ENCODE measurements at places on chromosomes 6 and 20.

DNA sequence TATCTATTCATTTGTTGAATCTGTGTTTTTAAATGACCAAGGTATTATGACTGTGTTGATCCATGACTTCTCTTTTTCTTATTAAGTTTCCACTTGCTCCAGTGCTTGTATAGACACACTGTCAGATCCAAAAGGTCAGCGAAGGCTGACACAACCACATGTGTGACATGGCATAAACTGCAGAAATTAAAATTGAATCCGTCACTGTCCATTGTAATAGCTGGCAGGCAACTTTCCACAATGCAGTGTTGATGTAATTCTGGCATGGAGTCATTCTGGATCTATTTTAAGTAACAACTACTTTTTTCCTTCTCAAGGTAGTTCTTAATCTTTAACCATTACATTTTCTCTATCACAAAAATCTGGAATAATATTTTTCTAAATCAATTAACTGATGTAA lies 145.3 kb downstream of the AIG1 start:
- DNase-seq = no peak

DNA sequence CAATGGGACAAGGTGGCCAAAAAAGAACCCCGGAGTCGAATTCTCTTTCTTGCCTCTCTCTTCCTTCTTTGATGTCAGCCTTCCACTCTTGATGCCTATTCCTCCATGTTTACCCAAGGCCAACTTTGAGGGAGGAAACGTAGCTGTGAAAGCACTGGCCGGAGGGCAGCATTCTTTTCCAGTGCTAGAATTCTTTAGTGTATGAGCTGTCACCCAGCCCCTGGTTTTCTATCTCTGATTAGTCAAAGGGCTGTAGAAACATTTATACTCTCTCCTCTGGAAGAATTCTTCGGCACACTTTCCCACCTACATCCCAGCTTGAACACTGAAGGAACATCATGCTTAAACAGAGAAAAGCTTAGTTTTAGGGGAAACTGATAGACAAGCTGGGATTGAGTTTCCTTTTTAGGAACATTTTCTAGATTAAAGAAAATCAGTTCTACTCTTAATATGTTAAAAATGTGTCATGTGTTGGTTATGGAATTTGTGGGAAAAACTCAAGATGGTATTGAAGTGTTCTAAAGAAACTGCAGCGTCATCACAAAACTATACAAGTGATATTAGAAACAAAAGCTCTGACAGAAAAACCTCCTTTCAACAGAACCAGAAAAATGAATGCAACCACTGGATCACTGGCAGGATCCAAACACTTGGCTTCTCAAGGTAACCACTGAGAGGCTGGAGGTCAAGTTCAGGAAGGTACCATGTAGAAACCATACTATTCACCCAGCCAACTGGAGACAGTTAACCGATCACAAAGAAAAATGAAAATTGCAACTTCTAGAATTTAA lies 20.7 kb upstream of the UTRN start:
- no peak for DNase-seq

DNA sequence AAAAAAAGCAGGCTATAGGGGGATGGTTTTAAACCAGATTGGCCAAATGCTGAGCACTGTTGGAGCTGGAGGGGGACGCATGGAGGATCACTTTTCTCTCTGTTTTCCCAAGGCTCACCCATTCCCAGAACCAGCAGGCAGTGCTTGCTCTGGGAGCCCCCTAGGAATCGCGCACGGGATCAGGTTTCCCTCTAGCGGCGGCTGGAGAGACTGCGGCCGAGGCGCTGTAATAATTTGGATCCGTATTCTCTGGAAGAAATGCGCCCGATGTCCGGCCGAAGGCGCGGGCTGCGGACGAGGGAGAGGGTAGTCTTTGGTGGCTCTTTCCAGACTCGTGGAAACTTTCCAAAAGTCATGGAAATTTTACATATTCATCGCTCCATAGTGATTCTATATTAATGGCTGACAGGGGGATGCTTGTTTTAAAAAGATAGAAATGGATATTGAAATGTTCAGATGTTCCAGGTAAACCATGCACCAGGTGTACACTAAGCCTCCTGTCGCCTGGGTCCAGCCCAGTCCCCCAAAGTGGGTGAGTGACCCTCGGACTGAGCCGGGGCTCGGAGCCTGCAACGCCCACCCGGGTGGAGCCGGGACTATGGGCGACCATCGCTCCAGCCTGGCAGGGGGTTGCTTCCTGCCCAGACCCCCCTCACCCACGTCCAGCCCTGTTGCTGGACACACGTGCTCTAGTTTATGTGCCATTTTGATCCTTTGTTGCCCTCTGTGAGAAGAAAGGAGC lies 78.7 kb upstream of the PHACTR3 start:
- DNase-seq = no peak

GRCh38 chr6:6649824-6650349 lies 61.4 kb downstream of the LY86 start:
- no peak for DNase-seq

- peak; percentile 2 for DNase-seq
Measured at GRCh38 chr6:107185391-107185970, 70.2 kb upstream of the BEND3 start.

DNA sequence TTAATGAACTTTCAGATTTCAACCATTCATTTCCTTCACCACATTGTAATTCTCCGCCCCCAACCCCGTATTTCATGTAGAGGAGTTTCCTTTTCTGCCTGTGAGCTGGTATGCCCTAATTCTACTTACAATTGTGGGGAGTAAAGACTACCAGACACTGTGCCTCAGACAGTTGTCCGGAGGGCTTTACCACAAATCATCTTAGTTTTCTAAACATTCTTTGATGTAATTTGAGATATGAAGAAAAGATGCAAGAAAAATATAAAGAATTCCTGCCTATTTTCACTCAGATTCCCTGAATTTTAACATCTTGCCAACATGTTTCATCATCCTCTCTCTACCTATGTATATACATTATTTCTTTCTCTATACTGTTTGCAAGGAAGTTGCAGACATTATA lies 28.3 kb upstream of the LOC128125822 start:
- no peak for DNase-seq

- DNase-seq = no peak
Measured at GRCh38 chr6:16092140-16092539, 36.7 kb upstream of the MYLIP start.

- no peak for DNase-seq
Measured at GRCh38 chr6:149342525-149342924, 25.0 kb downstream of the TAB2 start.

DNA sequence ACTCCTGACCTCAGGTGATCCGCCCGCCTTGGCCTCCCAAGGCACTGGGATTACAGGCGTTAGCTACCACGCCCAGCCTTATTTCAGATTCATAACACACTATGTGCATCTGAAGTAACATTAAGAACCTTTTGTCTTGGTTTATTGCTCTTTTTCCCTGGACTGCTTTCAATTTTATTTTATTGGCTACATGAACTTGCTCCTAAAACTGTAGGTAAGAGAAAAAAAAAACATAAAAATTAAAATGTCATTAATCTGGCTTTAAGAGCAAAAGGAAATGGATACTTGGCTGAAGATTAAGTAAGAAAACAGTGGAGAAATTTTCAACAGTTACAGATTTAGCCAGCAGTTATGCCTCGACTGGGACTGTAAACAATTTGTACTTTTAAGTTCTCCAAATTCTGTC lies 62.5 kb downstream of the GJA1 start:
- no peak for DNase-seq

Measured in NCI-H1436 (cell line).